Hippocampal formation (tissue), 2 donors: ENCODE measurements at places on chromosomes 2 and 18.

GRCh38 chr2:26568076-26568890, 72.9 kb downstream of the CIB4 start:
- no peak for DNase-seq

DNA sequence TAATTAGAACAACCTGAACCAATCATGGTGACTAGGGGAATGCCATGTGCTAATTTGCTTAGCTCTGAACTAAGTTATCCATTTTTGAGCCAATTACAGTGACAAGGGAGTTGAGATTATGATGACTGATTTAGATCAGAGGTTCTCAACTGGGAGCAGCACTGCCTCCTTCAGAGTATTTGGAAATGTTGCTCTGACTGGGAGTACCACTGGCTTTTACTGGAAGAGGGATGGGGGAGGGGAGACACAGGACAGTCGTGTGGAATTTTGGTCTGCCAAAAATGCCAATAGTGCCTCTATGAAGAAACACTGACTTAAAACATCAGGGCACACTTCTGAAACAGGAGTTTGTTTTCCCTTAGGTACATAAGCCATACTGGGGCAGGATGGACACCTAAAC, 48.1 kb upstream of the VPS54 start:
- no peak for DNase-seq

GRCh38 chr2:6623746-6624145, 242.0 kb downstream of the CMPK2 start:
- no peak for DNase-seq

- no peak for DNase-seq
These were observed 261.2 kb downstream of the STK39 start for GRCh38 chr2:167986223-167986622.

GRCh38 chr2:45741161-45741850, 89.8 kb downstream of the PRKCE start:
- DNase-seq = no peak

DNA sequence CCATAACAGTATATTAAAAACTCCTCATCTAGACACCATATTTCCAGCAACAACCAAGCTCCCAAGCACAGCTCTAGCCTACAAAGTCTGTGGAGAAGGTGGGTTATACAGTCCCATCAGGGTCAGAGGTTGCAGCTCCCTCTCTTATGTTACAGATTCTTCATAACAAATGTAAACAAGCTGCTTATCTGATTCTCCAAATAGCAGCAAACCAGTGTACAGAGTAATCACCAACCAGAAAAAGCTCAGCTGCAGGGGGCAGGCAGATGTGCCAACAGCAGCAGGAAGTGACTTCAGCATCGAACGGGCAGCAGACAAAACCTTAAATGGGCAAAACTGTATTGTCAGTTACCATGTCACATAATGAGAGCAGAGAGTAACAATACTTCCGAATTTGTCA, 52.9 kb upstream of the NABP1 start:
- no peak for DNase-seq

GRCh38 chr2:85132397-85132796, 795 bp upstream of the TCF7L1 start:
- no peak for DNase-seq
